ENCODE measurements at places on chromosomes 6 and 20.

DNA sequence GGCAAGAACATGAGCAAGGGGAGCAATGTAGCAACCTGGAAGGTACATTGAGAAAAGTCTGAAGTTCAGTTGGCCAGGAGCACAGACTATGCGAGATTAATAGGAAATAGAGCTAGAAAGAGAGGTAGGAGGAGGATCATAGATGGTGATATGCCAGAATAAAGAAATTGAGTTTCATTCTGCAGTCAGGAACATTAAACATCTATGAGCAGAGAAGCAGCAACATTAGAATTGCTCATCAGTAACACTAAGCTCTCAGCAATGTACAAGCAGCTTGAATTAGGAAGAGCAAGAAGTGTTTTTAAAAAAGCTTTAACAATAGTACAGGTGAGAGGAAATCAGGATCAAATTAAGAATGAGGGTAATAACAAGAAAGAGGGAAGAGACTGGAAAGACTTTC, 467.9 kb downstream of the PHF3 start:
- no peak for DNase-seq

- DNase-seq: no peak
These were observed 88.3 kb downstream of the CD24 start for GRCh38 chr6:106886081-106886843.

- DNase-seq: no peak
These were observed 15.4 kb downstream of the C6orf141 start for GRCh38 chr6:49565855-49566254.

DNA sequence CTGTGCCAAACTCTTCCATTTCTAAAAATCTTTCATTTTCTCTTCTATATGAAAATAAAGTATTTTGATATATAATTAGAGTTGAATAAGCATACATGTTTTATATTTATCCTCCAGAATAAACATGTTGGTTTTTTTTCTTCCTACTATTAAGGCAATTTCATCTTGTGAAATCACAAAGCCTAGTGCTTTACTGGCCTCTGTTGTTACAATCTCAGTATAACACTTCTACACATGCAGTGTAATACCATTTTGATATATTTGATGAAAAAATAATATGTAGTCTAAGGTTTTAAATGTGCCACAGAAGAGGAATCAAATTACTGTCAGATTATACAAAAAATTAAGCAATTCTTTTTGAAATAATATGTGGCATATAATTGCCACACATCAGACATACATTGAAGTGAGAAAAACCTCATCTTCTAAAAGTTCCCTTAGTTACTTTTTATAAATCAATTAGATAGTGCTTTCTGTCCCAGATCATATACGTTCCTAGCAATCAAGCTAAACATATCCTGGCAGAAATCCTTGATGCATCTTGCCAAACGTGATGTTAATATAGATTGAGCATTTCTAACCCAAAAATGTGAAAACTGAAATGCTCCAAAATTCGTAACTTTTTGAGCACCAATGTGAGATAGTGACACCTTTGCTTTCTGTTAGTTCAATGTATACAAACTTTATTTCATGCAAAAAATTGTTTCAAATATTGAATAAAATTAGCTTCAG, 225.1 kb upstream of the MANEA start:
- no peak for DNase-seq

DNA sequence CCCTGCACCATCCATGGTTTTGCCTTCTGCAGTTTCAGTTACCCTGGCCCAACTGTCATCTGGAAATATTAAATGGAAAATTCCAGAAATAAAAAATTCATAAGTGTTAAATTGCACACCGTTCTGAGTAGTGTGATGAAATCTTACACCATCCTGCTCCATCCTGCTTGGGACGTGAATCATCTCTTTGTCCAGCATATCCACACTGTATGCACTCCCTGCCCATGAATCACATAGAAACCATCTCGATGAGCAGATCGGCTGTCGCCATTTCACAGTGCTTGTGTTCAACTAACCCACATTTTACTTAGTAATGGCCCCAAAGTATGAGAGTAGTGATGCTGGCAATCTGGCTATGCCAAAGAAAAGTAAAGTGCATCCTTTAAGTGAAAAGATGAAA, 105.9 kb upstream of the ID4 start:
- DNase-seq: no peak

DNA sequence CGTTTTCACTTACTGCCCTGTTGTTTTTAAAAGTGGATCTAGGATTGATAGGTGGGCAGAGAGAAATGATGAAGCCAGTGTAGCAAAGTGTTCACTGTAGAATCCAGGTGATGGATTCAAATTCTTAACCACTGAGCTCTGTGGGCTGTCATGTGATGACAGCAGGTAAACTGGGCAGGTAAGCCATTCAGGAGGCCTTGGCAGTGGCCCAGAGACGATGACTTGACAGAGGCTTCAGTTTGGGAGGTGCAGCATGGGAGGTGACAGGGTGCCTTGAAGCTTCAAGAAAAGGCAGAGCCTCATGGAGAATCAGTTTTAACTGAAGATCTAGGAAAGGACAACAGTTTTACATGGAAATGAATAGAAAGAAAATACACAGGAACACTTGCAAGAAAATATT, 2.0 kb downstream of the NAA20 start:
- DNase-seq: no peak

GRCh38 chr20:2603816-2604505, 48.5 kb upstream of the NOP56 start:
- no peak for DNase-seq

DNA sequence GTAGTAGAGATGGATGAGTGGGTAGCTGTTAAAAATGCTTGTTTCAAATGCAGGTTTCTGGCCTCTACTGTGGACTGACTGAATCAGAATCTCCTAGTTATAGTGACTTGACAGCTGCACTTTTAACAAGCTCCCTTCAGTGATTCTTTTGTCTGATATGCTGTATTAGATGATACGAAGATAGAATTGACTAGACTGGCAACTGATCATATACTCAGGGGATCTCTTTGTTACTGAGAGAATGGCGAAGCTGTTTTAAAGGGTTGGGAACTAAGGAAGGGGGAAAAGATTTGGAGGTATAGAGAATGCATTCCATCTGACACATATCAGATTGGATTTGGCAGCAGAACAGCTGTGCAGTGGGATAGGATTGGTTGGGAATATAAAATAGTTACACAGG, 7.0 kb downstream of the ENPP4 start:
- DNase-seq: no peak

GRCh38 chr6:20589266-20589665, 55.0 kb downstream of the CDKAL1 start:
- DNase-seq: no peak

GRCh38 chr6:35954333-35954732, 33.4 kb upstream of the SRPK1 start:
- DNase-seq: no peak

GRCh38 chr6:11025921-11026635, 18.0 kb downstream of the ELOVL2 start:
- no peak for DNase-seq

DNA sequence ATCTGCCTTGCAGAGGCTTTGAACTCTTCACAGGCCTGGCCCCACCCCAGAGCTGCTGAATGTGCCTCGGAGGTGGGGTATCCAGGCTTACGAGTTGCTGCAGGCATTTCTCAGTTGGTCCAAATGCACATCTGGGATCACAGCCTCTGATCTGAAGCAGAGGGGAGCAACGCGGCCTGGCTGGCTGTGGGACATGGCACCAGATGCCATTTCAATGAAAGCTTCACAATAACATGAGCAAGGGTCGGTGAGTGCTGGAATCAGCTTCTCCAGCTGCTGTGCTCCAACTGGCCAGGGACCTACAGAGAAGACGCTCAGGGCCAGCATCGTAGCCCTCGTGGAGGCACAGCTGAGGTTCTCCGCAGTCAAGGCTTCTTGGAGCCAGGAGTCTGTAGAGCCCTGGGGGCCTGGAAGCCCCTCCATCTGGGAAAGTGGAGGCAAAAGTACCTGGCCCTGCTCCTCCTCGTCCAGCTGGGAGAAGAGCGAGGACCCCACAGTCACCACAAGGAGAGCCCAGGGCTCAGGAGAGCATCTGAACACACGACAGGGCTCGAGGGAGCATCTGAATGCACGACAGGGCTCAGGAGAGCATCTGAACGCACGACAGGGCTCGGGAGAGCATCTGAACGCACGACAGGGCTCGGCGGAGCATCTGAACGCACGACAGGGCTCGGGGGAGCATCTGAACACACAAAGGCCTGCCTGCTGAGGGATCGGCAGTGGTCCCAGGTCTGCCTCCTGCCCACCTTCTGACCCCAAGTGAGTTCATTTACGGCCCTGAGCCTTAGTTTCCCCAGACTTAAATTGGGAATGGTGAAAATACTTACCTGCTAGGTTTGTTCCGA, 165.2 kb downstream of the DLL1 start:
- no peak for DNase-seq

DNA sequence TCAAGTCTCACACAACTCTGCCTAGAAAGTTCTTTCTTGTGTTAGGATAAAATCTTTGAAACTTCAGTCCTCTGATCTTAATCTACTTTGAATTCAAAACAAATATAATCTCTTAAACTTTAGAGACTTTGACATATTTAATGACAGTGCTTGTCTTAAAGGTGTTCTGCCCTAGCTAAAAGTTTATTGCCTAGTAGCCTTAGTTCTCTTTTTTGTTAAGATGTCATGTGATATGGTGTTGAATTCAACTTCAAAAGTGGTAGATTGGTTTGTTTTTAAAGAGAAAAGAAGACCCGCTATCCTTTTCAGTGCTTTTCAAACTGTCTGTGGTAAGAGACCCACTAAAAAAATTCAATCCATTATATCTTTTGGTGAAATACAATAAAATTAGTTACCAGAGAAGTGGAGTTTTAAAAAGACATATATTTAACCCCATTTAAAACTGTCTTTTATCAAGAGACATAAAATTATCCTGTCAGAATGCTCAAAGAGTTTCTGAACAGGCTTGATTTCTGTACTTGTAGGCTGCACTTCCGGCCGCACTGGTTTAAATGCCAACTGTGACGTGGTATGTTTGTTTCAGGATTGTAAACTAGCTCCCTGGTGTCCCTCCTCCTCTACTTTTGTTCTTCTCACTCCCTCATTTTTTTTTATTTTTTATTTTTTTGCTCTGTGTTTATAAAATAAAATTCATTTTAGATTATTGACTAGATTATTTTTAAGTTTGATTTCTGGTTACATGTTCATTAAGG, 76.5 kb downstream of the QKI start:
- DNase-seq: peak; percentile 61

DNA sequence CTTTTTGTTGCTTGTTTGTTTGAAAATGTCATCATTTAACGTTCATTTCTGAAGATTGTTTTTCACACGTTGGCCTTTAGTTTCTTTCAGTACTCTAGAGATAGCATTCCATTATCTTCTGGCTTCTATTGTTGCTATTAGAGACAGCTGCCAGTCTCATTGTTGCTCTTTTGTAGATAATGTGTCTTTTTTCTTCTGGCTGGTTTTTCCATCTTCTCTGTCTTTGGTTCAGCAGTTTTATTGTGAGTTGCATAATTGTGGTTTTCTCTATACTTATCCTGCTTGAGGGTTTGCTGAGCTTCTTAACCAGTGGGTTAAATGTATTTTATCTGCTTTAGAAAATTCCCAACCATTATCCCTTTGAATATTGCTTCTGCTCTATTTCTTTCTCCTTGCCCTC, 23.2 kb upstream of the AIG1 start:
- DNase-seq: no peak

DNA sequence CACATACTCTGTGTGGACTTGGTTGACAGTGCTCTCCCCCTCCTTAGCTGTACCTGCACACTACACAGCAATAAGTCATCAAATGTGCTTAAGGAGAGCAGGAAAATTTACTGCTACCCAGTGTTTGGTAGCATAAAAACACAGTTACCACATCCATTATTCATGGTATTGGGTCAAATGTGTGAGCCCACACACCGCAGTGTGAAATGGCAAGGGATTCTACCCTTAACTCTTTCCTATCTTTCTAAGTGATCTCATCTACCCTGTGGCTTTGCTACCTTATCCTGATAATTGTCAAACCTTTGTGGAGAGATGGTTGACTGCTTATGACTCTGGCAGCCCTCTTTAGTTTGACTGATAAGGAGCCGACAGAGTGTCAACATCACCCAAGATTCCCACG, 47.6 kb downstream of the STX11 start:
- DNase-seq: no peak

GRCh38 chr20:16848061-16848460, 99.9 kb downstream of the OTOR start:
- DNase-seq: no peak

DNA sequence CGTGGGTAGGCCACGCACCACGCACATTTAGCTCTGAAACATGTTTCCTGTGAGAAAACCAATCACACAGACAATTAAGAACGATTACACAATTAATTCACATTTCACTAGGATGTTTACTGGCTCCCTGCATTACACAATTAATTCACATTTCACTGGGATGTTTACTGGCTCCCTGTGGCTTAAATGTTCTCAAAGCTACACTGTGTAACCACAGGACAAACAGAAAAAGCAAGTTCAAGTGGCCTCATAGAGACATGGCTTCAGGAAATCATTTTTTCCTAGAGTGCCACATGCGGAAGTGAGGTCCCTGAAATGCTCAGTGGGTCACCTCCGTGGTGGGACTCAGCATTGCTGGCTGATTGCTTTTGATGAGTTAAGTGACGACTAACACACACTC, 61.7 kb upstream of the XRN2 start:
- no peak for DNase-seq

- no peak for DNase-seq
These were observed 3.5 kb upstream of the PLCG1 start for GRCh38 chr20:41133709-41134361.

- DNase-seq: no peak
These were observed 653.6 kb upstream of the FLRT3 start for GRCh38 chr20:14991023-14991422.

DNA sequence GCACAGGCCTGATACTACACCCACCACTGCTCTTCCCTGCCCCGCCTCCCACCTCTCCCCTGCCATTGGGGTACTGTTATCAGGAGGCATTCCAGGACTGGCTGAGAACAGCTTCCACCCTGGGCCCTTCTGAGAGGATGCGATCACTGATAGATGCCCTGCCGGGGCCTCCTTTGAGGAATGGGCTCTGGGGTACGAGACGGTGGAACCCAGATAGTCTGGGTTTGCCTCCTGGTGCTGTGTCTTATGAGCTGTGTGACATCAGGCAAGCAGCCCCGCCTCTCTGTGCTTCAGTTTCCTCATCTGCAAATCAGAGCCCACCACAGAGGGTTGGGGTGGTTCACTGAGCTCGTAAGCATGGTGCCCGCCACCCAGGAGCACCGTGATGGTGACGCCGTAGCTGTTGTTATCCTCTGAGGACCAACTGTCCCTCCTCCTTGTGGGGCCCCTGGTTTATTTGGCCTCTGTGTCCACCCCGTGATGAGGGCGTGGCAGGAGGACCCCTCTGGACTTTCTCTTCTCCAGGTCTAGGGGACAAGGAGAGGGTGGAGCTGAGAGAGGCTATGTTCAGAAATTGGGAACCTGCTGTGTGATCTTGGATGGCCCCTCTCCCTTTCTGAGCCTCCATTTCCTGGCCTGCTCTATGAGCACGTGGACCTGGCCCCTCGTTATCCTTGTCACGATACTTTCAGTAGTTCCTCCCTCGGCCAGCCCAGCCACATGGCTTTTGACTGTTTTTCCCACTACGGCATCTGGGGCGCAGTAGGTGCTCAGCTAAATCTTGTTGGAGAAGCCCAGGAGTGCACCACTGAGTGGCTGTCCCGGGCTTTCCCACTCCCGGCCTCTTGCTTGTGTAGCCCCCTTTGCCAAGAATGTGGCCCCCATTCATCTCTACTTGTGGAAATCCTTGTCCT, 18.3 kb downstream of the SRC start:
- DNase-seq: no peak

Data from right lung (tissue), 10 donors.